Activated CD4-positive, alpha-beta T cell treated with anti-CD3 and anti-CD28 coated beads, Interleukin-10, Interleukin-2, amounts not matched to agents 100 ng/mL and 50 ng/mL, durations not matched to agents 16 hours and 8 hours (primary cell): ENCODE measurements at places on chromosomes 5 and 9.

GRCh38 chr5:135999406-136000139 is 29.2 kb upstream of the TGFBI start:
- DNase-seq: no peak

- peak; percentile 67 for DNase-seq
These were observed 69.0 kb downstream of the SLC28A3 start for GRCh38 chr9:84271531-84271900.

DNA sequence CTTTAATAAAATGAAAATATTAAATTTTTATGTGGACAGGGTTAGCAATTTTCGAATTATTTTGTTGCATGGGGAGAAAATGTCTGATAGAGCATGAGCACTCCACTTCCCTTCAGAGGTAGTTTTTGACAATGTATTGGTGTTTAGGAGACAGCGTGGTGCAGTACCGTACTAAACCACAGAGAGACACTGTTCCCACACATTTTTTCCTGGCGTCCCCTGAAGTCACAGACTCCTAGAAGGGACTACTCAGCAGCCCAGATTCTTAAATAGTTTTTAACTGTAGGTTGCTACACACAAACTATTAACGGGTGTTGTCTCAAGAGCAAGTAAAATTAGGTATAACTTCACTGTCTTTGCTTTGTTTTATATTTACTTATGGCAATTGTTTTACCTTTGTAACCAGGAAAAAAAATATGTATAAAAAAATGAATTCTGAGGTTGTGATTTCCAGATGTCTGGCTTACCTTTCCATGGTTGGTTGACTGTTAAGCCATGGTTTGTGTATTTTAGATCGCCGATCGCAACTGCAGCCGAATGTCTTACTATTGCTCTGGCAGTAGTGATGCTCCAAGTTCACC is 171.2 kb downstream of the DOCK8 start:
- peak; percentile 17 for DNase-seq

DNA sequence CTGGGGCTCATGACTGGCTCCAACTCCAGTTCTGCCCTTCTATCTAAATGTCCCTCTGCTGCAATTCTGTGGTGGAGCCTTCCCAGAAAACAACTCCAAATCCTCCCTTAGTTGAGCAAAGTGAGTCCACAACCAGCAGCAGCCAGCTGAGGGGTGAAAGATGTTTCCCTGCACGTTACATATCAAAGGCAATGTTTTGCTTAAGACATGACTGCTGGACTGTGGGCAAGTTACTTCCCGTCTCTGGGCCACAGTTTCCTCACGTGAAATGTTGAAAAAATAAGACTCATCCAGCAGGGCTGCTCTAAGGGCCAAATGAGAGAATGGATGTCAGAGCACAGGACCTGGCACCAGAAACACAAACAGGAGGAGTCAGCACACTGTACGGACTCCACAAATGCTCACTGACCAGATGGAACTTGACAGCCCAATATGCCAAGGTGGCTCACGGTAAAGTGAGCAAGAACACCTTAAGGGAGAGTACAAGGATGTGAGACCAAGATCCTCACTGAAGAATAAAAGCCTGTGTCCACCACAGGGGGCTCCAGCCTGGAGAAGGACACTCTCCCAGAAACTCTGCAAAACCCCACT is 138.4 kb upstream of the ABCA1 start:
- DNase-seq: no peak

DNA sequence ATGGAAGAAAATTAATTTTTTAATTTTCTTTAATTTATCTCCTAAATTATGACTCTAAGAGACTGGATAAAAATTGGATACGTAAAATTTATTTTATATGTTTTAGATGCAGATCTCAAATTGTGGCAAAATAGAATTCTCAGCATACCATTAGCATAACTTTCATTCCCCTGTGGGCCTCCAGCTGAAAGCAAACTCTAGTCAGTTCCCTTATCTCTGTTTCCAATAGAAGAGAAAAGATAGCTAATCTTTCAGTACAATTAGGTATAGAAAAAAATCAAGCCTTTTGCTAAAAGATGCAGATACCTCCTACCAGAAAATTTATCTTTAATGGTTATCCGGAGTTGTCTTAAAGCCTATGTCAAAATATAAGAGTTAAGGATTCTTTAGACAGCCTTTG is 1530.6 kb downstream of the EFNA5 start:
- DNase-seq: no peak

DNA sequence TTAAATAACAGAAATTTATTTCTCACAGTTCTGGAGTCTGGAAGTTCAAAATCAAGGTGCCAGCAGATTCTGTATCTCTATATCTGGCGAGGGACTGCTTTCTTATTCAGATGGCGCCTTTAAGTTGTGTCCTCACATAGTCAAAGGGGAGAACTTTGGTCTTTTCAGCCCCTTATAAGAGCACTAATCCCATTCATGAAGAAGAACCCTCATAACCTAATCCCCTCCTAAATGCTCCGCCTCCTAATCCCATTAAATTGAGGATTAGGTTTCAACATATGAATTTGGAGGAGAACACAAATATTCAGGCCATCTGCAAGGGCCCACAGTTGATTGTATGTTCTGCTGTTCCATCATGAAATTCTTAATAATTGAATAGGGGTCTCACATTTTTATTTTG is 10.8 kb upstream of the CCDC152 start:
- DNase-seq: no peak
